ENCODE measurements at places on chromosomes 11 and 22. TPM values are rescaled to one million over a fixed set of nuclear protein-coding genes. Genes with fewer than 3 reads are reported as not detected.
A peak's percentile ranks its signal among the peaks of the same experiment; 100 is the strongest.

Gene E2F8
- 4.6 TPM for total RNA-seq

Gene TCN1
- not detected for total RNA-seq

Gene P2RY2
- total RNA-seq = 90.9 TPM

- H3K4me3 ChIP-seq = no peak overlapping the region
- peaks cover 54% of the 10 kb centered on the region for H3K36me3 ChIP-seq
- H3K4me1 ChIP-seq = no peaks in the 10 kb centered on the region
- no peak for DNase-seq
- no peaks in the 10 kb centered on the region for H3K27me3 ChIP-seq
These were observed 45.6 kb downstream of the RRM1 start for GRCh38 chr11:4140067-4140636.

DNA sequence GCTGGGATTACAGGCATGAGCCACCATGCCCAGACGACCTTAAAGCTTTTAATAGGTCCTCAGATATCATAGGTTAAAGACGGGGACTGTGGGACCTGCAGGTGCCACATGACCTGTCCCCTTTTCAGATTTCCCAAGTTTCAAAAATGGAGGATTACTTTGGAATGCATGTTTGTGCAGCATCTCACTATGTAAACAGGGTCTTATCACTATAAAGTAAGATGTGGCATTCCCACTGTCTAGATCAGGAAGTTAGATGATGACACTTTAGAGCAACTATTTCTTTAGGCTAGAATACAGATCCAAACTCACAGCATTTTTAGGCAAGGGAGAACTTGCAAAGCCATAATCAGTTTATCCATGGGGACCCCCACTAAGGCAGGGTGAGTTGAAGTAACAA lies 92.8 kb downstream of the USP35 start:
- no peak for DNase-seq
- H3K4me3 ChIP-seq = no peak overlapping the region
- no peak overlapping the region for H3K27ac ChIP-seq

DNA sequence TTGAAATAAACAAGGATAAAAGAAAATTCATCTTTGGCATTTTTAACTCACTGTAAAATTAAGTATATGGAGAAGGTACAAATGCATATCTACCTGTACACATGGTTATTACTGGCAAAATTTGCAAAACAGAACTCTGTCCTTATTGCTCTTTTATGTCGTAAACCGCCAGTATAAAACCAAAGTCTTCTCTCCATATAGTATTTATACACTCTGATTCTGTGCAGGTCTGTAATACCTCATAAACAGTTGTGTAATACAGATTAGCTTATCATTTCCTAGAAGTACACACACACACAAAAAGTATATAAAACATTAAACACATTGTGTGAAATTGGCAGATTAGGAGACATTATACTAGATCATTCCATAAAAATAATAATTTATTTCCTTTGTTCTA lies 406.6 kb upstream of the ANO3 start:
- H3K36me3 ChIP-seq = no peaks in the 10 kb centered on the region
- no peak overlapping the region for H3K4me3 ChIP-seq
- H3K4me1 ChIP-seq = peaks cover 11% of the 10 kb centered on the region
- no peak for DNase-seq

DNA sequence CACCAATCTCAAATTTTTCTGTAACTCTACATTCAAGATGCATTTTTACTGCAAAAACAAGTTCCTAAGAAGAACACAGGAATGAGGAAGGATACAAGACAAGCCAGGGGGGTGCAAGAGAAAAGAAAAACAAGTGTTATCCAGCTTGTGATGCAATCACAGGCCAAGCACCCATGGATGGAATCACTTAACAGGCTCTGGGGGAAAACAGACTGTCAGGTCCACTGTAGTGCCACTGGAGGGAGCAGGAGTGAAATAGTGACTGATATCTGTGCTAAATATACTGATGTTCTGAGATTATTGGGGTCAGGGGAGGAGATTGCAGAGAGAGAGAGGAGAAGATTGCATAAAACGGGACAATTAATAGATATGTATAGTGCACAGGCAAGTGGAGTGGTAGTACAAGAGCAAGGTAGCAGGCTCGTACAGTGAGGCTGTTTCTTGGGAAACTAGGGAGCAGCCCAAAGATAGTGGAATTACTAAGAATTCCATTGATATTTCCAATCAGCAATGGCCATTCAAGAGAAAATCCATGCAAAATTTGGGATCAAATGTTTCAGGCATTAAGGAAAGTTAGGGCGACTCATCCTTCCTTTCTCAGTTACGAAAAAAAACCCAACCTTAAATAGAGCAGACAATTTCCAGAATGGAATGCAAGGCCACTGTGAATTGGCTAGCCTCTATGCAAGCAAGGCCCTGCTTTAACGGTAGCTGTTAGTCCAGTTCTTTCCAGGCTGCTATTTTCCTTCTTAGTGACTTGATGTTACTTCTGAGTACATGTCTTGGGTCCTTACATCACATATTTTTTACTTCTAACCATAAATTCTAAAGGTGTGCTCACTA lies 52.2 kb upstream of the CEP126 start:
- H3K27me3 ChIP-seq = no peaks in the 10 kb centered on the region
- no peak overlapping the region for H3K27ac ChIP-seq
- H3K4me3 ChIP-seq = no peak overlapping the region
- no peaks in the 10 kb centered on the region for H3K36me3 ChIP-seq

DNA sequence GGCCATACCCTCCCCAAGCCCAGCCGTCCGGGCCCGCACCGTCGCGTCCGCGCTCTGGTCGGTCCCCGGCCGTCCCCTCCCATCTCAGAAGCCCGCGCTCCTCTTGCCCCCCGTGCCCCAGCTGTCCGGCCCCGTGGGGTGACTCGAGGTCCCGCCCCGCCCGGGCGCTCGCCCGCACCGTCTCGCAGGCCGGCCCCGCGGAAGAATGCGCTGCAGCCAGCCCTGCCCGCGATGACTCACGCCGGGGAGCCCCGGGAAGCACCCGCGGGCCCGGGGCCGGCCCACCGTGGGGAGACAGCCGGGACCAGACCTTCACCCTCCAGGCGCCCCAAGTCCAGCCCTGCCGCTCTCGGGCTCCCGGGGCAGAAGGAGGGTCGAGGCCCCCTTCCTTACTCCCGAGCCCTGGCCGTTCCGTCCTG lies 320 bp upstream of the PHLDA2 start:
- no peak overlapping the region for H3K27ac ChIP-seq
- H3K36me3 ChIP-seq = no peaks in the 10 kb centered on the region
- peak; percentile 66 for DNase-seq
- peak overlapping the region; percentile 65 for H3K4me3 ChIP-seq

DNA sequence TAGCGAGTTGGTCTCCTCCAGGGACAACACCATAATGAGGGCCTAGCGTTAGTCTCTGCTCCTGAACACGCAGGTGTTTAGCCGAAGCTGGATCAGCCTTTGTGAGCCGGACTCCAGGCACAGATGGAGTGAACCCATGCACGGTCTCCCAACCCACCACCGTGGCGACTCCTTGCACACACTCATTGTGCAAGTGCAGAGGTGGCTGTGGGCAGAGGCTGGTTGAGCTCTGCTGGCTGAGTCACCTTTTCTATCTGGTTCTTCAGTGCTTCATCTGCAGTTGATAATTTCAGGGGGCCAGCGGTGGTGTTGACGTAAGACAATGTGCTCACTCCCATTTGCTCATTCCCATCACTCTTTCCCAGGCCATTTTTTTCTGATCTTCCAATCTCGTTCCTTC lies 72.1 kb upstream of the SLC22A12 start:
- no peak overlapping the region for H3K27ac ChIP-seq
- no peaks in the 10 kb centered on the region for H3K27me3 ChIP-seq
- H3K4me3 ChIP-seq = no peak overlapping the region
- H3K36me3 ChIP-seq = no peaks in the 10 kb centered on the region
- no peaks in the 10 kb centered on the region for H3K4me1 ChIP-seq
- no peak for DNase-seq

GRCh38 chr11:46874586-46874985 lies 28.5 kb upstream of the CKAP5 start:
- DNase-seq = no peak
- H3K27me3 ChIP-seq = no peaks in the 10 kb centered on the region
- H3K4me1 ChIP-seq = no peaks in the 10 kb centered on the region
- H3K4me3 ChIP-seq = no peak overlapping the region
- H3K27ac ChIP-seq = no peak overlapping the region

DNA sequence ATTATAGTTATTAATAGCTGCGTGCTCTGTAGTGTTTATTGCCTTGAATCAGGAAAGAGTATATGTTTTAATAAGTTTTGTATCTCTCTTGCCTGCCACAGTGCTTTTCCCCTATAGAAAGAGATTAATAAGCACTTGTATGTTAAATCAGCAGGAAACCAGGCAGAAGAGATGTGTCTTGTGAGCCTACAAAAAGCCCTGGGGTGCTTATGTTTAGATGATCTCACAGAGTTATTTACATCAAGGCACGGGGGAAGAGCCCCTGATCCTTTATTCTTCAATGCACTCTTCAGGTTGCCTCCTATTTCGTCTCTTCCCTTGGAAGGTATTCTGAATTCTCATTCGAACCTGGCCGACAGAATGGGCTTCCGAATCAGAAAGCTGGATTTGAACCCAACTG lies 183.0 kb downstream of the MAML2 start:
- no peaks in the 10 kb centered on the region for H3K36me3 ChIP-seq
- H3K4me3 ChIP-seq = no peak overlapping the region
- no peak for DNase-seq
- H3K27ac ChIP-seq = no peak overlapping the region

GRCh38 chr11:7609015-7609414 lies 64.3 kb downstream of the CYB5R2 start:
- H3K36me3 ChIP-seq = peaks cover 33% of the 10 kb centered on the region
- no peaks in the 10 kb centered on the region for H3K27me3 ChIP-seq
- DNase-seq = no peak

Gene OR10G7
- not detected for total RNA-seq

Gene CNGA4
- total RNA-seq = not detected

Gene GLB1L3
- not detected for total RNA-seq

DNA sequence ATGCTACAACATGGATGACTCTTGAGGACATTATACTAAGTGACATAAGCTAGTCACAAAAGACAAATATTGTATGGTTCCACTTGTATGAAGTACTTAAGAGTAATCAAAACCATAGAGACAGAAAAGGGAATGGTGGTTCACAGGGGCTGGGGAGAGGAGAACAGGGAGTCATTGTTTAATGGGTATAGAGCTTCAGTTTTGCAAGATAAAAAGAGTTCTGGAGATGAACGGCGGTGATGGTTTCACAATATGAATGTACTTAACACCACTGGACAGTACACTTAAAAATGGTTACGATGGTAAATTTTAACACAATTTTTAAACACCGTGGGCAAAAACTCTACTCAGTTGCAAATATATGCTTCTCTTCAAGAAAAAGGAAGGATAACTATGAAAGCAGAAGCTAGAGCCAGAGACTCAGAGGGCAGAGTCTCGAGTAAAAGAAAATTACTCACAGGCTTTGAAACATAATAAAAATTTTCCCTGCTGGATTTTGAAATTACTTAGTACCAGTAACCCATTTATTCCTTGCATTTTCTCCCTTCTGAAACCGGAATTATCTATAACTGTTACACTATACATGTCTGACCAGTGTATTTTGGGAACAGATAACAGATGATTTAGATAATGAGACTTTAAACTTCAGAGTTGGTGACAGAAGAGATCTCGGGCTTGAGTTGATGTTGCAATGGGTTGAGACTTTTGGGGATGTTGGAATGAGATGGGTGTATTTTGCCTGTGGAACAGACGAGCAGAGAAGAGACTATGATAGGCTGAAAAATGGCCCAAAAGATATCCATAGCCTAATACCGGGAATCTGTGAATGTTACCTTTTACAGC lies 15.0 kb downstream of the MRTFA start:
- H3K27me3 ChIP-seq = no peaks in the 10 kb centered on the region
- no peak for DNase-seq
- H3K27ac ChIP-seq = no peak overlapping the region
- H3K4me1 ChIP-seq = peaks cover 12% of the 10 kb centered on the region
- H3K4me3 ChIP-seq = no peak overlapping the region
- no peaks in the 10 kb centered on the region for H3K36me3 ChIP-seq

DNA sequence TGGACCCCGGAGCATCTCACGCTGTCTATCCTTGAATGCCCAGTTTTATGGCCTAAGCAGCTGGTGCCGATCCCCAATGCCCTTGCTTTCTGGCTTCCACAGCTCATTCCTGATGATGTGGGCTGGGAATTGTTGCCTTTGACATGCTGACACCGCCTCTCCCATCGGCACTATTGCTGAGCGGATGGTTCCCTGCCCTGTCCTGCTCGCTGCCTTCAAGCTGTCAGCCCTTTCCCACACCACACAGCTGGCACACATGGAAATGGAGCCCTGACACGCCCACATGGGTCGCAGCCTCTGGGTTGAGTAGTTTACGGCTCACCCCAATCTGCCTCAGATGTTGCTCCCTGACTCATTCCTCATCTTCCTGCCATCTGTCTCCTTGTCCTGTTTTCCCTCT lies 110.2 kb upstream of the SESN3 start:
- H3K27ac ChIP-seq = no peak overlapping the region
- H3K27me3 ChIP-seq = no peaks in the 10 kb centered on the region
- DNase-seq = peak; percentile 14
- no peak overlapping the region for H3K4me3 ChIP-seq

Gene OR51B2
- total RNA-seq = not detected

Gene TPBGL
- total RNA-seq = not detected

- H3K4me3 ChIP-seq = no peak overlapping the region
- no peak for DNase-seq
- H3K4me1 ChIP-seq = peaks cover 23% of the 10 kb centered on the region
- no peaks in the 10 kb centered on the region for H3K36me3 ChIP-seq
- no peaks in the 10 kb centered on the region for H3K27me3 ChIP-seq
These were observed 10.4 kb upstream of the SREBF2 start for GRCh38 chr22:41822317-41823057.

DNA sequence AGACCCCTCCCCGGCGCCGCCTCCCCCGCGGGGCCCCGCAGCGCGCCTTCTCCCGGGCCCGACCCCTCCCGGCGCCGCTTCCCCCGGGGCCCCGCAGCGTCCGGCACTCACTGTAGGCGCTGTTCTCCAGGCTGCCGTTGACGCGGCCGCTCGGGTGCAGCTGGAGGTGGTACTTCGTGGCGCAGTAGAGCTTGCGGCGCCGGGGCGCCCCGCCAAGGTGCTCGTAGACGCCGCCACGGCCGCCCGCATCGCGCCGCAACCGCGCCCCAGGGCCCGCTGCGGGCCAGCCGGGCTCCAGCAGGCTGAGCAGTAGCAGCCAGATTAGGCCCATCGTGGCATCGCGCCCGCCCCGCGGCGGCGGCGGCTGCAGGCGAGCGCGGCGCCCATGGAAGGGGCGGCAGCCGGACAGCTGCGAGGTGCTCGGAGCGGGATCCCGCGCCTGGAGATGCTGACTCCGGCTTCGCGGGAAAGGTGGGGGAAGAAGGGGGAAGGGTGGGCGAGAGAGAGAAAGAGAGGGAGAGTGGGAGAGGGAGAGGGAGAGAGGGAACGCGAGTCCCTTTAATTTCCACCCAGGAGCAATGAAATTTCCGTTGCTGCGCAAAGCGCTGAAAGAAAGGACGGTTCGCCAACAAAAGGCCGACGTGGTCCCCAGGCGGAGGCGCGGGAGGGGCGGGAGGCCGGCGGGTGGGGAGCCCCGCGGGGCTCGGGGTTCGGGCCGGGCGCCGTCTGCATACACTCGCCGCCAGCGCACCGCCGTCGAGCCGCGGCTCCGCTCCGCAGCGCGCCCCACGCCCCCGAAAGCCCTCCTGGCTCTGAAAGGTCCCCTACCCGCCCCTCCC lies at the start of gene FGF3:
TSS of gene FGF3 (minus strand) at position 814 of the 839 bp plus-strand sequence. CDS start at position 331, 483 bp downstream.
- no peak within 1 kb of the TSS for H3K27ac ChIP-seq
- no peak for DNase-seq
- H3K4me3 ChIP-seq = no peak within 1 kb of the TSS
- H3K27me3 ChIP-seq = peaks cover 6% of the 10 kb centered on the region
- no peaks in the 10 kb centered on the region for H3K4me1 ChIP-seq

Gene ALKBH8
- total RNA-seq = 7.7 TPM

Gene NEFH
- total RNA-seq = 0.08 TPM

- no peak for DNase-seq
- H3K4me1 ChIP-seq = no peaks in the 10 kb centered on the region
- H3K27ac ChIP-seq = no peak overlapping the region
- no peaks in the 10 kb centered on the region for H3K36me3 ChIP-seq
- no peak overlapping the region for H3K4me3 ChIP-seq
These were observed 24.1 kb downstream of the OR2AT4 start for GRCh38 chr11:75072582-75072981.
